Activated CD8-positive, alpha-beta memory T cell treated with anti-CD3 and anti-CD28 coated beads, Interleukin-2, amount 10 ng/mL, durations not matched to agents 7 days and 5 days (primary cell): ENCODE measurements at places on chromosomes 13 and 19.

- DNase-seq, result peak; percentile 96
Observed at GRCh38 chr13:29935309-29935981, 85.0 kb upstream of the UBL3 start.

DNA sequence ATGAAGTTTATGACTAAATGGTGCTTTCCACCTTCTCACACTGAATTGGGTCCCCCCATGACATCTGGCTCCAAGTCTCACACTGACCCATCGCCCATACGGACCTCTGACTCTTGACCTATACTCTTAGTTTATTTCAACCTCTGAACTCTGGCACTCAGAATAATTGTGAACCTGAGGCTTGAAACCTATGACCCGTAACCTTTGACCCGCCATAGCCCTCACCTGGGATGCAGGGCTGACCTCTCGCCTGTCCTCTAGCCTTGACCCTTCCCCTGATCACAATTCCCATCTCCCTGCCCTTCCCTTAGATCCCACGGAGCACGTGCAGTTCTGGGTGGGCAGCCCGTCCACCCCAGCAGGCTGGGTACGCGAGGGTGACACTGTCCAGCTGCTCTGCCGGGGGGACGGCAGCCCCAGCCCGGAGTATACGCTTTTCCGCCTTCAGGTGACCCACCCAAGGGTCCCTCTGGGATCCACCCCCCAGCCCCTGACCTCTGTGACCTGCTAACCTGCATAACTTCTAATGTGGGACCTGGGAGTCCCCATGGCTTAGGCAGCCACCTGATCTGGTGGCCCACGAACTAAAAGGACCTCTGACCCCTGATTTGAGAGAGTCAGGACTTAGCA, 5.1 kb downstream of the BCAM start:
- DNase-seq, result no peak

GRCh38 chr19:14545716-14546082, 16.3 kb downstream of the TECR start:
- no peak for DNase-seq

DNA sequence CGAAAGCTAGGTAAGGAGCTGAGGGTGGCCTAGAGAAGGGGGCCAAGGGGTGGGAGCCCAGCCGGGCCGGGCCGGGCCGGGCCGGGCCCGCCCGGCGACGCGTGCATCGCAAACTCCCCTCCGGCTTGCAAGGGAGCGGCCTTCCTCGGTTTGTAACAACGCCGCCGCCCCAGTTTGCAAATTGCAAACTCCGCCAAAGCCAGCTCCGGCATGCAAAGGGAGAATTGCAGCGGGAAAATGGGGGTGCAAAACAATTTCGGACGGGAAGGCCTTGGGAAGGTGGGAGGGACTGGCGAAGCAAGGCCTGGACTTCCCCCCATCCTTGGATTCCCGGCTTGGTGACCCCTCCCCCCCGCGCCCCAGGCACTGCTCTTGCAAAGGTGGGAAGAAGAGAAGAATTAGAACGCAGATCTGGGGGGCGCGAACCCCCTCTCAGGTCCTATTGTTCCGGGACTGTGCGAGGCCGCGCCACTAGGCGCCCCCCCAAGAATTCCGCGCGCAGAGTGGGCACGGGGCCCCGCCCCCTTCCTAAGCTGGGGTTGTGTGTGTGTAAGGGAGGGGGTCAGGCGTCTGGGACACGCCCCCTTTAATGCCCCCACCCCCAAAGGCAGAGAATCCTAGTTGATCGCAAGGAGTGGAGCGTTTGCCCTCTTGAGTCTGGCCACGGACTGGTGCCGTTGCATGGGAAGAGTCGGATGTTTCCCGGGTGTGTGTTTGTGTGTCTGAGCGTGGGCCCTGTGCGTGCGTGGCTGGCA, 926 bp downstream of the PRR12 start:
- peak; percentile 71 for DNase-seq

DNA sequence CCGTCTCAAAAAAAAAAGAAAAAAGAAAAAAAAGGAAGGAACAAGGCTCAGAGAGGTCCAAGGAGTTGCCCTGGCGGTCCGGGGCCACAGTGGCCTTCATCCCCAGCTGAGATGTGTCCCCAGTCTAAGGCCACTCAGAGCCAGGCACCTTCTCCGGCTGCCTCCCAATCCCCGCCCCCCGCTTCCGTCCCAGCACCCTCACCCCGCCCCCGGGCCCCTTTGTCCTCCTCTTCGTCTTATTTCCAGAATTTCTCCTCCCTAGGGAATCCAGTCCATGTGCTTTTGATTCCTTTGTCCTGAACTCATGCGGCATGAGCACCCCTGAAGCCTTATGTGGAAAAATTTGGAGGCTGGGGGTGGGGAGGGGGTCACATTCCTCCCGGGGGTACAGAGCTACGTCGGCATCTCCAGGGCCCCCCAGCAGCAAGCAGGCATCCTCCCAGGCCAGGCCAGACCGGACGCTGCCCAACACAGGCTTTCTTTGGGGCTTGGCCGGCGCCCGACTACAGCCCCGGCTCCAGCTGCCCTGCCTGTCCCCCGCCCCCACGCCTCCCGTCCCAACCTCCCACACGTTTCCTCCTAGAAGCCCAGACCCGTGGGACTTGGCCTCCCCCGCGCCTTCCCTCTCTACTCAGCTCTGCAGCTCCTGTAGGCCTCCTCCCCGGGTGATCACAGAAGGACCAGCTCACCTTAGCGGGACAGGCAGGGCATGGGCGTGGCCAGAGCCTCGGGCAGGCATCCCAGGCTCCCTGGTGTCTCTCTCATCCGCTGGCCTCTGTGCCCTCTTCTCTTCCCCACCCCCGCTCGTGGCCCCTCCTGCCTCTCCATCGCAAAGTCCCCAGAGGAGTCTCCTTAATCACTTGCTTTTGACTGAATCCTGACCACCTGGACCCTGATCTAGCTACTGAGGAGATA, 17.8 kb upstream of the ADGRE5 start:
- DNase-seq, result peak; percentile 74

DNA sequence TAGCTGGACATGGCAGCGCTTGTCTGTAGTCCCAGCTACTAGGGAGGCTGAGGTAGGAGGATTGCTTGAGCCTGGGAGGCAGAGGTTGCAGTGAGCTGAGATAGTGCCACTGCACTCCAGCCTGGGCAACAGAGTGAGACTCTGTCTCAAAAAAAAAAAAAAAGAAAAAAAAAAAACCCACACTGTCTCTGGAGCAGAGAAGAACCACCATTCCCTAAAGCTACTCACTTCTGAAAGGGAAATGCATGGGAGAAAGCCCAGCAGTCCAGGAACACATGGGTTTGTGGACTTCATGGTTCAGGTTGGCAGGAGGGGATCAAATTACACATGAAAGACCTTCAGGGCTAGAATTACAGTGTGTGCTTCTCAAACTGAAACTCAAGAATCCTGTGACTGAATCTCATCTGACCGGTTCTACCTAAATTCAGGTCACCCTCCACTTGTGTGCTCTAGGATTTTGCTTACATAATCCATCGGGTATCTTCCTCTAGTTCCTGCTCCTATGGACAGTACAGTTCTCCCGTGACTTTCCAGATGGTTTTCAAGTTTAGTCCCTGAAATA, 30.2 kb upstream of the CPB2 start:
- no peak for DNase-seq

DNA sequence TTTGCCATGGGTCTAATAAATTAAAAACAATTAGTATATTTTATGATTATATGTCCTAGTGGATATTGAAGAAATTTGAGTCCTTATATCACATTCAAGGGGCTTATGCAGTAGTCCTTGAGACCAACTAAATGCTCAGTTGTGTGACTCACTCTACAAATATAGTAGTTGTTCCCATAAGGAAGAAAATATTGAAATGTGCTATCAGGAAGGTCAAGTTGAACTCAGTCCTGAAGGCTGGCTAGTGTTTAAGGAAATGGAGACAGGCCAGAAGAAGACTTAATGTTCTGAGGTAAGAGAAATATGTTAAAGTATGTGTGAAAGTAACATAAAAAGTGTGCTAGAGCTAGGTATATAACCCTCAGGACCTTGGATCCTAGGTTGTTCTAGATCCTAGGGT, 766.1 kb upstream of the GPC6 start:
- no peak for DNase-seq

GRCh38 chr13:83162493-83162892, 719.8 kb downstream of the SLITRK1 start:
- no peak for DNase-seq

GRCh38 chr19:10219678-10220077, 11.5 kb downstream of the S1PR2 start:
- DNase-seq, result peak; percentile 52

GRCh38 chr19:7887408-7888144, 734 bp upstream of the LRRC8E start:
- no peak for DNase-seq

GRCh38 chr13:44394658-44395057, 21.0 kb downstream of the SERP2 start:
- no peak for DNase-seq

DNA sequence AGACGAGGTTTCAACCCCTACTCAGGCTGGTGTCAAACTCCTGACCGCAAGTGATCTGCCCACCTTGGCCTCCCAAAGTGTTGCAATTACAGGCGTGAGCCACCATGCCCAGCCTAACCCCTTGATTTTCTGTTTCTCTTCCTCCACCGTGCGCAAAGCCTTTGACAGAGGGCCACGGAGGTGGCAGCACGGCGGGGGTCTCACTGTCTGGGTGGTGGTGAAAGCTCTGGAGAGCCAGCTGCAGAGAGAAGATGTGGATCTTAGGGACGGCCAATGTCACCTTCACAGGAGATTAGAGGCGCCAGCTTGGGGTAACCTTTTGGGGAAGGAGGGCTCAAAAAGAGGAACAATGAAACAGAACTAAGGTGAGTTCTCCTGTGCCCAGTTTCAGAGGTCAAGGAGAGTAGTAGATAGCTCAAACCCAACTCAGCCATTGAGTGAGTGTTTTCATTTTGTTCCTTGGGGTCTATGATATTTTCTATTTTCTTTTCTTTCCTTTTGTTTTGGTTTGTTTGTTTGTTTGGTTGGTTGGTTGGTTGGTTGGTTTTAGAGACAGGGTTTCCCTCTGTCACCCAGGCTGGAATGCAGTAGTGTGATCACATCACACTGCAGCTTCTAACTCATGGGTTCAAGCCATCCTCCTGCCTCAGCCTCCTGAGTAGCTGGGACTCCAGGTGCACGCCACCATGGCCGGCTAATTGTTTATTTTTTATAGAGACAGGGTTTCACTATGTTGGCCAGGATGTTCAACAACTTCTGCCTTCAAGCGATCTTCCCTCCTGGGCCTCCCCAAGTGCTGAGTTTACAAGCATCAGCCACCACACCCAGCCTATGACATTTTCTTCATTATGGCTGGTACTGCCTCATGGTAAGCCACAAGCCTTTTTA, 37.7 kb downstream of the GPR42 start:
- DNase-seq, result no peak

DNA sequence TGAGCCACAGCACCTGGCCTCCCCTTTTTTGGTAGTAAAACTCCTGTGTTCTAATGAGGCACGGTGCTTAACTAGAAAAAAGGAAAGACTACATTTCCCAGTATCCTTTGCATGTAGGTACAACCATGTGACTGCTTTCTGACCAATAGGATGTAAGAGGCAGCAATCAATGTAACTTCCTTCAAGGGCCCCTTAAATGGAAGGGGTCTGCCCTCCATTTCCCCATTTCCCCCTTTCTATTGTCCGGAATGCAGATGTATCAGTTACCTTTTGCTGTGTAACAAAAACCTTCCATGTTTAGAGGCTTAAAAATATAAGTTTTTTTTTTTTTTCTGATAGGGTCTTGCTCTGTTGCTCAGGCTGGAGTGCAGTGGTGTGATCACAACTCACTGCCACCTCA, 2.2 kb downstream of the GPR32 start:
- no peak for DNase-seq

- no peak for DNase-seq
Observed at GRCh38 chr19:29785955-29786589, 25.7 kb upstream of the CCNE1 start.

- DNase-seq, result no peak
Observed at GRCh38 chr13:46369506-46370277, 17.4 kb downstream of the RUBCNL start.

- DNase-seq, result peak; percentile 87
Observed at GRCh38 chr19:54162241-54162805, 2.8 kb upstream of the LENG1 start.

DNA sequence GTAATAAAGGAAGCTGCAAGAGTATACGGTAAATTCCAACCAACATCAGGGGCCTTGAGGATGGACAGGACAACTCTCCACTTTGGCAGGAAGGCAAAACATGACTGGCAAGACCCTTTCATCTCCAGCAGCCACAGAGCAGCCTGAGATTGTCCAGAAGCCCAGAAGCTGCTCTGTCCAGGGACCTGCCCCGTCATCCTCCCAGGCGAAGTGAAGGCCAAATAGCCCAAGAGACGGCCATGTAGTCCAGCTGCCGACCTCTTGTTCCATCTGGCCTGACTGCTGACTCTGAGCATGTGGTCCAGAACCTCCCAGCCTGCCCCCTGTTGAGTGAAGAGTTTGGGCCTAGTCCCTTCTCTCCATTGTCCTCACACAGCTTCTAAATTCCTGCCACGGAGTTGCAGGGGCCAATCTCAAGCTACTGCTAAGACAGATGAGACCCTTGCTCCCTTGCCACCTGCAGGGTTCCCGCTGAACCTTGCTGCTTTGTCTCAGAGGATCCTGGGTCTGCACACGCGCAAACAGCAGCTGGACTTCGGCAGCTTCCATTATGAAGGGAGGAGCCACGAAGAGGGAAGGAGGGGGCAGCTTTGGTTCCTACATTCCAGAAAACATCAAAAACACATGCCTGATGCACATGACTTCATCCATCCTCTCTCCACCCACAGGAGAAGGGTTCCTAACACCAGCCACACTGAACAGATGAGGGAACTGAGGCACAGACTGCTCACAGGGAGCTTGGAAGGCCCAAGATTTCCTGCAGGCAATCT, 196.9 kb downstream of the KATNAL1 start:
- no peak for DNase-seq

DNA sequence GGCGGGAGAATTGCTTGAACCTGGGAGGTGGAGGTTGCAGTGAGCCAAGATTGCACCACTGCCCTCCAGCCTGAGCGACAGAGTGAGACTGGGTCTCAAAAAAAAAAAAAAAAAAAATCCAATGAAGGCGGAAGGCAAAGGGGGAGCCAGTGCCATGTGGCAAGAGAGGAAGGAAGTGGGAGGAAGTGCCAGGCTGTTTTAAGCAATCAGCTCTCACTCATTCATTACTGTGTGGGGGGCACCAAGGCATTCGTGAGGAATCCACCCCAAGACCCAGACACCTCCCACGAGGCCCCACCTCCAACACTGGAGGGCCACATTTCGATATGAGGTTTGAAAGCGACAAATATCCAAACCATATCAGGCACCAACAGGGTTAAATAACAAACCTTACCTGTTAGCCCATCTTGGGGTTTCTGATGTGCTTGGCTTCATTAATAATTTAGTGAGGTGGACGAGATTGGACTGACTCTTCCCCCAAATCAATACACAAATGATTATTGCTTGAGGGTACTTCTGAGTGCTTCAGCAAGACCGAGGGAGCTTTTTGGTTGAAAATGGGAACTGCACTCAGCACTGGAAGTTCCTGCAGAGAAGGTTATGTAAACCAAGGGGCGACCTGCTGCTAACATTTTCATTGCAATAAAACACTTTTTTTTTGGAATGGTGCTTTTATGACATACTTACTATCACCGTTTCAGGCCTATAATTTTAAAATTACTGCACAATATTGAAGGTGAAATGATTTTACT, 7.5 kb upstream of the LRP3 start:
- DNase-seq, result no peak
